ENCODE measurements at places on chromosomes 11 and 22. TPM values are rescaled to one million over a fixed set of nuclear protein-coding genes. Genes with fewer than 3 reads are reported as not detected.
A peak's percentile ranks its signal among the peaks of the same experiment; 100 is the strongest.

Gene KCNJ11
- 4.8 TPM for total RNA-seq

Gene KRTAP5-1
- total RNA-seq: not detected

Gene TMA7B
- total RNA-seq: 0.63 TPM

Gene MPPED2
- total RNA-seq: 12.9 TPM

Gene ENTHD1
- not detected for total RNA-seq

DNA sequence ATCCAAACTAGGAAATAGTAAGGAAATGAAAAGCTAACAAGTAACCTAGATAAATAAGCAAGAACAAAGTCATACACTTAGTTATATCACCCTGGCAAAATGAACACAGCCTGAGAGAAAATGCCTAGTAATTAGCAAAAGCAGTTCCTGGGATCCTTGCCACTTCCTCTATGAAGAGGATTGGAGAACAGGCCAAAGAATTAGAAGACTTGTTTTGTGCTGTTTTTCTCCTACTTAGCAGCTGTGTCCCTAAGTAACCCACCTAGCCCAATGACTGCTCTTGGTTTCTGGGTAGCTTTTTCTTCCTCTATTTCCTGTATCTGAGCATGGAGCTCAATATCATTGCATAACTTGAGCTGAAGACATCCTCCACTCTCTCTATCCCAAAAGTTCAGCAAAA, 713.9 kb downstream of the ETS1 start:
- no peak for DNase-seq

Gene SLC17A6
- not detected for total RNA-seq

Gene SMIM35
- not detected for total RNA-seq

Gene C22orf42
- total RNA-seq: not detected

- DNase-seq: no peak
Observed at GRCh38 chr11:8744423-8744822, 61.8 kb downstream of the RPL27A start.

GRCh38 chr11:3115321-3115720, 49.8 kb downstream of the OSBPL5 start:
- no peak for DNase-seq

DNA sequence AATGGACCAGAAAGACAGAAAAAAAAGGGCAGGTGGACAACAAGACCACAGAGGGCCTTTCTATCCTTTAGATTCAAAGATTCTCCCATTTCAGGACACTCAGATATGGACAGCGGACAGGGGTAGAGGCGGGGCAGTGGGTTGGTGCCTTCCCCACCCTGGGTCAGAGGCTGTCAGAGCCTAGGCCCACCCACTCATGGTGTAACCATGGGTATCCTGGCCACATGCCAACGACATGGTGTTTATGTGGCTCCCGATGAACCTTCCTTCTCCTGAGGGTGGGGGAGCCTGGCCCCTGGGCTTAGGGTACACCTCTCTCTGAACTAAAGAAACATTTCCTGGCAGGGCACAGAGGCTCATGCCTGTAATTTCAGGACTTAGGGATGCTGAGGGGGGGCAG, 14.3 kb upstream of the P2RY2 start:
- peak; percentile 37 for DNase-seq

DNA sequence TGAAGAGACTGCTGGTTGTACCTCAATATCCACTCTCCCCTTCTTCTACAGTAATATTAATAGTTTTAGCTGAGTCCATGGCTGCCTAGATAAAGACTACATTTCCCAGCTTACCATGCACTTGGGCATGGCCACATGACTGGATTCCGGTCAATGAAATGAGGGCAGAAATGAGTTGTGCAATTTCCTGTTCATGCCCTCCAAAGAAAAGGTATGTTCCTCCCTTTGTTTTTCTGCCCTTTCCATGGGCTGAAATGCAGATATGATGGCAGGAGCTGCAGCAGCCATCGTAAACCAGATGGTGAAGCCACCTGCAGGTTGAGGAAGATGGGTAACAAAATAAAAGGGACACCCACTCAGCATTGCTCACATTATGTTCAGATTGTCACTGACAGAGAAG, 15.3 kb upstream of the ELFN2 start:
- no peak for DNase-seq

DNA sequence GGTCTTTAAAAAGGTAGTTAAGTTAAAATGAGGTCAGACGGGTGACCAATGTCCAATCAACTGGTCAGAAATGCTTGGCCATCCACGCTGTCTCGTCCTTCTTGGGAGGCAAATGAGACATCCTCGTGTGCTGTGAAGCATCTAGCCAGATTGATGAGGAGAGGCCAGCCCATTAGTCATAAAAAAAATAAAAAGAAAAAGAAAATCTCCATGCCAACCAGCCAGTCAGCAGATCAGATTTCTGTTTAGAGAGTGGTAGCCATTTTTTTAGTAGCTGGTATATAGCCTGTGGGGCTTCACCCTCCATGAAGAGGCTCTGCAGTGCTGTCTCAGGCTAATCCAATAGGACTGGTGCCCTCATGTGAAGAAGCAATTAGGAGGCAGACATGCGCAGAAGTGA, 343.1 kb upstream of the SYN3 start:
- DNase-seq: peak; percentile 19

- no peak for DNase-seq
Observed at GRCh38 chr11:1834779-1835670, at the start of gene SYT8. Gene SYT8, plus strand, starts transcription at chr11:1834990. Its CDS starts 116 bp downstream, at chr11:1835106.

DNA sequence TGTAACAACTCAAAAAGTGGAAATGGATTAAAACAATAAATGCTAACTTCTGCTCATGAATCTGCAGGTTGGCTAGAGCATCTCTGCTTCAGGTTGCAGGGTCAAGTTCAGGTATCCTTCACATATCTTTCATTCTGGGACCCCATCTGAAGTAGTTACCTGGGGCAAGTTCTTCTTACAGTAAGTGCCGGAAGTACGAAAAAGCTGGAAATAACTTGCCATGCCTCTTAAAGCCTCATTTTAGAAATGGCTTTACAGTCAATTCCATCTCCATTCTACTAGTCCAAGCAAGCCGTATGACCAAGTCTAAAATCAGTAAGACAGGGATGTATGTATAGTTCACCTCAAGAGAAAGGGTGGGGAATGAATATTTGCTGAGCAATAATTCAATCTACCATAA, 93.7 kb downstream of the FCHSD2 start:
- no peak for DNase-seq

DNA sequence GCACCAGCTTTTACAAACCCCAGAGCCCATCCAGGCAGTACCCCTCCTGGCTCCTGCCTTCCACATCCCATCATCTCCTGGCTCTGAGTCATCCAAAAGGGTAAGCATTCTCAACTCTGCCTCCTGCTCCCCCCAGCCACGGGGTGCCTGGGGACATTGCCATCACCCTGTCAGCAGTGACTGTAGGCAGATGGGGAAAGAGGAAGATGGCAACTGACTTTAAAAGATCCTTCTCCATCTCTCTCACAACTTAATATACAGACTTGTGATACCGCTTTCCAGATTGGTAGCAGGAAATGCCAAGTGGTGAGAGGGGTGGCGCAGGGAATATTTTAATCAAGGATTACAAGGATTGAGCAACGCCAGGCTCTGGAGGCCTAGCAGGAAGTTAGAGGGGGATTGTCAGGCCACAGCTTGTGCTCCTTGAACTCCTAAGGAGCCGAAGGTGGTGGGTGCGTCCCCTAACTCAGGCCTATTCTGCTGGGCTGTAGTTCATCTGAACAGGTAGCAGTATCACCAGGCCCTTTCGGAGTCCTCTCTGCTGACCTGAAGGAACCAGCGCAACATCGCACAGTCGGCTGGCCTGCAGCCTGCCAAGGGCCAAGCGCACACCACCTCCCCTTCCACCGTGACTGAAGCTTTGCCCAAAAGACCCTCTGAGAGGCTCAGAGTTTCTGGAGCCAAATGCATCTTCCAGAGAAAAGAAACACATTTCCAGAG, 83.3 kb downstream of the ZC3H12C start:
- no peak for DNase-seq

GRCh38 chr11:18615628-18616392, 16.2 kb downstream of the MISFA start:
- DNase-seq: no peak

GRCh38 chr11:45247433-45247832, 38.7 kb downstream of the SYT13 start:
- no peak for DNase-seq

DNA sequence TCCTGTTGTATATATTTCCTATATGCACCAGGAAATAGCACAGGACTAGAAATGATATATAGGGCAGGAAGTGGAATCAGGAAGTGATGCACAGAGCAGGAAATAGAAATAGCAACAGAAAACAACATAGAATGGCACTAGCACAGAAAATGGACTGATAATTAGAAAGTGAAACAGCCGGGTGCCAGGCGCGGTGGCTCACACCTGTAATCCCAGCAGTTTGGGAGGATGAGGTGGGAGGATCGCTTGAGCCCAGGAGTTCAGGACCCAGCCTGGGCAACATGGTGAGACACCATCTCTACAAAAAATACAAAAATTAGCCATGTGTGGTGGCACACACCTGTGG, 10.0 kb upstream of the RELT start:
- DNase-seq: no peak

DNA sequence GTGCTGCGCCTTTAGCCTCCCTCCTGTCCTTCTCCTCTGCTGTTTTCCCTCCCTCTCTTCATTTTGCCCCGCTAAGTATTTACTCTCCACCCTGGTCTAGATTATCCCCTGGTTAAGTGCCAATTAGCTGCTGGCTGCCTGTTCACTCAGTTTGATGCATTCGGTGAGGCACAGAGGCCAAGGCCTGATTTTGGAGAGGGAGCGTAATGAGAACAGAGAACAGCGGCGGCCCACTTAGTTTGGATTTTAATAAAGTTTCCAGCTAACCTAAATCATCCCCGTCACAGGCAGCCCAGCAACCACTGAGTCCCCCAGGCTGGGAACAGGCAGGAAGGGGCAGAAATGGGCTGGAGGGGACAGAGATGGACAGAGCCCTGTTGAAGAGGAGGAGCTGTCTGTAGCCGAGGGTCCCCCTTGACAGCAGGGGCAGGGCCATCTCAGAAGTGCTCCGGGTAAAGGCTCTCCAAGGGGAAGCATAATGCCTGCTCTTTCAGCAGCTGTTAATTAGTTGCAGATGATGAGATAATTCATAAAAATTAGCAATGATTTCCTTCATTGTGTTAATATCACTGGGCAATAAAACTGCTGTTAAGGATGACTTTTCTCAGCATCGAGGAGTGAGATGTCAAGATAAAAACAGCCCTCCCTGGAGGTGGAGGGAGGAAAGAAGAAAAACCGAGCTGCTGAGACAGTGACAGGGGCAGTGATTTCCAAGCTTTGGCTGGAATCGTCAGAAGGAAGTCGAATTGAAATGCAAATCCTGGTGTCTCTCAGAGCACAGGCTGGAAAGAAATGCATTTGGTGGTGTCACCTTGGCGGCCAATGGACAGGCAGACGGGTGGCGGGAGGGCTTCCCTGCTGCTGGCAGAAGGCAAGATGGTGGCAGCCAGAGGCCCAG, 170.1 kb downstream of the GRIK4 start:
- DNase-seq: no peak

DNA sequence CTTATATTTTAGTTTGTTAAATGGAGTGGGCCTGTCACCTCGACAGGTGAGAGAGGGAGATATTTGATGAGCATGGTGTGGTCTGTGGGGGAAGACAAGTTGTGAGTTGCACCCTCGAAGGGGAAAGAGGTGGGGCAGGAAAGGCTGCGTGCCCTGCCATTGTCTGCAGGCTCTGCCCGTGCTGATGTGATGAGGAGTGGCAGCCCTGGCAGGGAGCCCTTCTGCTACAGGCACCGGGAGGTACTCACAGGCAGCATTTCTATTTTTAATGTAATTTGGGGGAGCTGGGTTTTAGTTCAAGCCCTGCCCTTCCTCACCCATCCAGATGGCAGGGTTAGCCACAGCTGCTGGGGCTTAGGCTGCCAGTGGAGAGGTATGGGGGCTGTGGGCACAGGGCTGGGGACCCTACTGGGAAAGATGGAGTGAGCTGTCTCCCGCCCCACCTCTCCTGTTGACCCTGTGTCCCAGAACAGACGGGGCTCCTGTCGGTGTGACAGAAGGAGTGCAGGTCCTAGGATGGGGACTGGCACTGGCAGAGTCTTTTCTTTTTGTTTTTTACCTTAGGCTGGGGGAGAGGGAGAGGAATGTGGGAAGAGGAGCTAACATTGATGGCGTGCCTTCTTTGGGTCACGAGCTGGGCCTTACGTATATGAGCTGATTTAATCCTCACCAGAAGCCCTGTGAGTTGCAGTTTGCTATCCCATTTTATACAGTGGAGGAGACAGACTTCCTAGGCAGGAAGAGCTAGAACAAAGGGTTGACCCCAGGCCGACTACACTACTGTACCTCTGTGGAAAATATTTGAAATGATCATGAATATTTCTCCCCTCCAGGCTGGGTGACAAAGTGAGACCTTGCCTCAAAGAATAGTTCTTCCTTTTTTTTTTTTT, 51.6 kb downstream of the CEP164 start:
- no peak for DNase-seq

DNA sequence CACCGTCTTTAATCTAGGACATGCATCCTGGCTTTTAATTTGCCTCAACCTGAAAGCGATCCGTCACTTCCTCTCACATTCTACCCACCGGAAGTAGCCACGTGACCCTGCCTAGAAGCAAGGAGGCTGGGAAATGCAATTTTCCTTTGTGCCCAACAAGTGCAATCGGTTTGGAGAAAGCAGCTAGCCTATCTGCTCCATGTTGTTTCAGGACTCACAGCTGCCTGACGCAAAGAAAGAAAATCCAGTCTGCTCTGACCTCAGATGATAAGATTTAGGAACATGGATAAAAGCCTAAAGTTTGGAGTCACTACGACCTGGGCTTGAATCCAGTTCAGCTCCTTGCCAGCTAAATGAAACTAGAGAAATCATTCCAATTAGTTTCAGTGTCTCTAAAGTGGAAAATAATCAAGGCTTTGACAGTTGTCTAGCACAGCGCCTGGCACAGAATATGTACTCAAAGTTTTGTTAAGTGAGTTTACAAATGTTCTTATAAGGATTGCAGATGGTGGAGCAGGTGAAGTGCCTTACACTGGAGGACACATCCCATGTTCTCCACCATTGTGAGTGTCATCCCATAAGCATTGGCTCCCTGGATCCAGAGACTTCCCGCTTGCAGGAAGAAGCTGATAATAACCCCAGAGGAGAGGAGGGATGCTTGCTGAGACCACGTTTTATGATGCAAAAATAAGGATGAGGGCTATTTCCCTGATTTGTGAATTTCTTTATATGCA, 553.7 kb downstream of the MN1 start:
- DNase-seq: no peak

DNA sequence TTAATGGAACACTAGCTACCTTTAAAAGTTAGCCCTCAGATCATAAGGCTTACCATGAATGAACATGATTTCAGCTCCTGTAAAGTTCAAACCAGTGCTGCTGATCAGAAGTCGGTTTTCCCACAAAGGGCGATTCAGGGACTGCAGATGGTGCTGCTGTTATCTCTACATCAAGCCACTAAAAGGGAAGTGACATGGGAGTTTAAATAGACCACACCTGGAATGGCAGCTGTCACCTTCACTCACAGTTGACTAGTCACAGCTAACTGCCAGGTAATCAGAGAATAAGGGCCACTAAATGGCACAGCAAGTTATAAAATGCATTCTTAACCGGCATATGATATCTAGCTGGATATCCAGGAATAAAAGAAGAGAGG, 581.1 kb upstream of the ARHGAP42 start:
- DNase-seq: no peak

DNA sequence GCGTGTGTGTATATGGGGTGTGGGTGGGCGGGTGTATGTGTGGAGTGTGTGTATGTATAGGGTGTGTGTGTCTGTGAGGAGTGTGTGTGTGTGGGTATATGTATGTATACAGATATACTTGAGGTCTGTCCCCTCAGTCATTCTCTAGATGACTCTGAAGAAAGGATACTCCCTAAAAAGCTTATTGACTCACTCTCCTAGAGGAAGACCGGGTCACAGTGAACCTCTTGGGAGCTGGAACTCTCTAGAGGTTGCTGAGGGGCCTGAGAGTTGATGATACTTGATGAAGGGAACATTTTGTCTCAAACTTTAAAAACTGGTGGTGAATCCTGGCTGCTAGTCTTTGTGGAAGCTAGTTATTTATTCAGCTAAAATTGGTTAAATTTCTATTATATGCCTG, 15.1 kb downstream of the STX3 start:
- DNase-seq: no peak
